ENCODE measurements at places on chromosomes 3 and 15.
A peak's percentile ranks its signal among the peaks of the same experiment; 100 is the strongest.

GRCh38 chr15:69974321-69974720 is 123.4 kb downstream of the TLE3 start:
- no peak for DNase-seq

DNA sequence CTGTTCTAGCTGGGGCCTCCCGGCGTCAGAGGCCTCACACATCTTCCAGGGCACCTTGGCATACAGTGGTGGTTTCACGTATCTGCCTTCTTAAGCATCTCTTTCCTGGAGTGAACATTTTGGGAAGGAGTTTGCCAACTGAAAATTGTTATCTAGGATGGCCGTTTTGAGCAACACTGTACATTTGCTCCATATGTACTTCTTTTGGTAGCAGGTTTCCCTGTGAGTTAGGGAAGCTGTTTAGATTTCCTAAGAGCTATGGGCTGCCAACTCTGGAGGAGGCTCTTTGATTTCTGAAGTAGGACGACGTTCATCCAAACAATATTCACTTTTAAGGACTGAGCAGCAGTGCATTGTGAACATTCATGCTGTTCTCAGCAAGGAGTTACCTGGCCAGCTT is 665.9 kb downstream of the SQOR start:
- no peak for DNase-seq

DNA sequence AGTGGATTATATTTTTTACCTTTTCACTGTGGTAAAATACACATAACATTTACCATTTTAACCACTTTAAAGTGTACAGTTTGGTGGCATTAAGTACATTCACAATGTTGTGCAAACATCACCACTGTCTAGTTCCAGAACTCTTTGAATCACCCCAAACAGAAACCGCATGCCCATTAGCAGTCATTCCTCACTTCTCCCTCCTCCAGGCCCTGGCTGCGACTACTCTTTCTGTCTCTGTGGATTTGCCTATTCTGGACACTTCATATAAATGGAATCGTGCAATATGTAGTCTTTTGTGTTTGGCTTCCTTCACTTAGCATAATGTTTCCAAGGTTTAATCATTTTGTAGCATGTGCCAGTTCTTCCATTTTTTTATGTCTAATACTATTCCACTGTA is 409.8 kb downstream of the NTRK3 start:
- peak; percentile 3 for DNase-seq

GRCh38 chr3:38740537-38740936 is 75.5 kb downstream of the SCN10A start:
- DNase-seq: no peak

GRCh38 chr3:178527981-178528380 is 8.3 kb upstream of the KCNMB2 start:
- no peak for DNase-seq

DNA sequence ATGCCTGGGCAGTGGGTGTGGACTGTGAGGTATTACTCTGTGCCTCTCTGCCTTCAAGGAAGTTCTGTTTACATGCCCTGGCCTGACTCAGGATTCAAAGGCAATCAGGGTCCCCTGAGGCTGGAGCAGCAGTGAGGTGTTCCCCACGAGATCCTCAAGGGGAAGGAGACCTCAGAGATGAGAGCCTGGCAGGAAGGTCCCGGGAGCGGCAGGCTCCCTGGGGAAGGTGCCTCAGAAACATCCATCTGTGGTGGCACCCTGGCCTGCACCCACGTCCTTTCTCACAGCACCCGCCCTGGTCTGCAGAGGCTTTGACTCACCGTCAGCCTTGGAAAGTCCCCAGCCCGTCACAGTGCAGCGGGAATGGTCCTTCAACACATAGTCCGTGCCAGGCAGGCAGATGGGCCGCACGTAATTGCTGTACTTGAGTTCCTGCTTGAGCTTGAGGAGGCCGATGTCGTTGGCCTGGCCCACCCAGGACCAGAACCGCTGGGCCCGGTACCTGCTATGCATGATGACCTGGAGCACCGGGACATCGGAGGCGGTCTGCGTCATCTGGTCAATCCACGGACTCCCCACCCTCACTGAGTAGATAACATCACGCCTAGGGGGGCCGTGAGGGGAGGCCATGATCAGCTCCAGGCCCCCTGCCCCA is 3.6 kb downstream of the PRSS50 start:
- DNase-seq: no peak

DNA sequence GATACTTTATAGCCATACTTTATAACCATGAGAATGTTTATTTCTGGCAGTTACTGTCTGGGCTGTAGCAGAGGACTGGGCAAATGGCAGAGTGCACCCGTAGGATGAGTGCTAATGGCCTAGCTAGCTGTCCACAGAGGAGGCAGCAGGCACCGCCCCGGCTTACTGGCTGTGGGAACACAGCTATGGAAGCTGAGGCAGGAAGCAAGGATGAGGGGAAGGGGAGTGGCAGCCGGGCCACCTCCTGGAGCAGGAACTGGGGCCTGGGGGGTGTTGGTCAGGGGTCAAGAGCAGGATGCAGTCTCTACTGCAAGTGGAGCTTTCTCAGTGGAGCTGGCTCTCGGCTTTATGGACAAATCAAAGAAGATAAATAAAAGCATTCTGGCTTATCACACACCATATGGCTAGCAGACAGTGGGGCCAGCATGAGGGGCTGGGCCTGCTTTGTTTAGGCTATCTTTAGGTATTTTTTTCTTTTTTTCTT is 316.8 kb upstream of the CTDSPL start:
- no peak for DNase-seq

DNA sequence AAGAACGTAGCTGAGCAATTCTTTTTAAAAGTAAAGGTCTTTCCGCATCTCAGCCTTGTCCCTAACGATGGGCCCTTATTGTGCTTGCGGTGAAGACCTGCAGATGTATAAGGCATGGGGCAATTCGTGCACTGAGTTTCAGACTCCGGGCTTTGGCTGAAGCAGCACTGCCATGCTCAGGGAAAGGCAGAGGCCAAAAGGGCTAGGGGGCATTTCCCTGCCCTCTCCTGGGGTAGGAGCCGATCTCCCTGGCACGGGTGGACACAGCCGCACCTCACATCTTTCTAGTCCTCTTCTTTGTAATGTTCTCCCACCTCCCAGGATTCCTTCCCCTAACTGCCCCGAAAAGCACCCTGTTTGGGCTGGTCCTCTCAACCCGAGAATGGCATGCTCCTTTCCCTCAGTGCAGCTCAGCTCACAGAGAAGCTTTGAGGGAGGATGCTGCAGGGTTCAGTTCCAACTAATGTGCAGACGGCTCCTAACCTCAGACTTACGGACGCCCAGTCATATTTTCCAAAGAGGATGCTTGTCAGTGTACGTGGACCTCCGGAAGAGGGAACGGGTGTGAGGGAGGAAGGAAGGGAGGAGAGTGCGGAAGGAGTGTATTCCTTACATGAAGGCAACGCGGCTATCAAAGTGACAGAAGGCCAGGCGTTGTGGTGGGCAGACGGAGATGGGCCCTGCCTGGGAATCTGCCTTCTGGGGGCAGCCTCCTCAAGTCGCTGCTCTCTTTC is 61.2 kb downstream of the SYNM start:
- no peak for DNase-seq

- no peak for DNase-seq
Measured at GRCh38 chr15:82272154-82272553, 9.5 kb downstream of the SAXO2 start.

DNA sequence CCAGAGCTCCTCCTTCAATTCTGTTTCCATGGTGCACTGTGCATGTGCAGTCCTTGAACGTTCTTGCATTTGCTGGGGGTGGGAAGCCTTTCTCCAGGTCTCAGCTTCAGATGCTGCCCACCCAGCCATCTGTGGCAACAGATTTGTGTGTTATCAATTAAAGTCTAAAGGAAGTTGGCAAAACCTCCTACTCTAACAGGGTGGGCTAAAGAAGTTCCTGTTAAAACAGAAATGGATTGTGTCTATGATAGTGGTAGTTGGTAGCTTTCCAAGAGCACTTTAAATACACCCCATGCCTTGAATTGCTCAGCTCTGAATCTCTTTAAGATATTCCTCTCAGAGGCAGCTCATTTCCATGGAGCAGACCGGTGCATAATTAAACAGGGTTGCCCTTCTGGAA is 488.0 kb upstream of the SUCLG2 start:
- no peak for DNase-seq

DNA sequence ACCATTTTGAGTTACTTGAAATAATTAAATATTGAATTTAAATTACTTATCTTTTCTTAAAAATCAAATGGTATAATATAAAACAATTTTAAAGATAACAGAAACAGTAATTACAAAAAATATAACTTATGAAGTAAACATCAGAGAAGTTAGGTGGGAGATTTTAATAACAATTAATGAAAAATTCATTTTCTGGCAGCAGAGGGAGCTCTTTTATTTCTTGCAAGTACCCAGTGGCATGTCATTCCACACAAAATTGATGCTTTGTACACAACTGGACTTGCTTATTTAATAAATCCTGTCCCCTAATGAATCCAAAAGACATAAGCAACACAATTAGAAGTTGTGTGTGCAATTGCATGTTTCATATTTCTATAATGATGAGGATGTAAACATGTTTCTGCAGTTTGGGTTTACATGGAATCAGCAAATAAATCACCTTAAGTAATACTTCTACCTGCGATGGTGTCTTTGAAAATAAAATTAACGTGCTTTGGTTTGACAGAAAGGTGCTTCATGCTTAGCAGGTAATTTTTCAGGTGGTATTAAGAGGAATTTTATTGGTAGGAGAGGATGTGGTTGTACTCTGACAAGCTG is 861.3 kb downstream of the ZPLD1 start:
- DNase-seq: peak; percentile 0

DNA sequence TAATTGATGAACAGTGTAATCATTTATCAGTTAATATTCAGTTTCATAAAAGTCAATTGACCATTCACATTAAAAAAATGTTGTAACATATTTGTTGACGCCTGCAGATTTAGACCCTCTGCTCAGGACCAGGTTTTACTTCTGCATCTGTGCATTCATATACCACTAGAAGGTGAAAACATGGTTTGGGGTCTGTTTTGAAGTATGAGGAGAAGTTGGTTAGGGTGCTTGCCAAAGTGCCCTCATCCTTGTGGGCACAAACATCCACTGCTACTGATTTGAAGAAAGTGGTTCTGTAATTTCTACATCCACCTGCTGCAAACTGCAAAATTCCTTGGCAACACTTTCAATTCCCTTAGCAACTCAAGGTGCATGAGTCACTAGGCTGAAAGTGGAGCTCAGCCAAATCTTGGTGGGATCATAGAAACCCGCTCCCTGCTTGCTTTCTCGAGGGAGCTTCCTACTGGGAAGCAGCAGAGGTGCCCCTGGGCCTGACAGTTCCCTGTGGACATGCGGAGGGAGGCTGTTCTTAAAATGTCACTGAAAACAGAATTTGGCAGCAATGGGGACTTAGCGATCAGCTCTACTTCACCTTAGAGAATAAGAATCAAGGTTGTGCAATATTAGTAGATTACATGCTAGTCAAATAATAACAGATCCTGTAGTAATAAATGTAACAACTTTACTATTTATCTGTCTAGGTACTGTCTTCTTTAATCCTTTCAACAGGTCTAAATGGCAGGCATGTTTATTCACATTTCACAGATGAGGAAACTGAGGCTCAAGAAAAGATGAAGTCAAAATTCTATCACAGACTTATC is 301.0 kb upstream of the TBL1XR1 start:
- DNase-seq: peak; percentile 68

GRCh38 chr3:195162033-195162669 is 108.8 kb downstream of the XXYLT1 start:
- no peak for DNase-seq

- no peak for DNase-seq
Measured at GRCh38 chr3:23644676-23645075, 161.1 kb upstream of the UBE2E1 start.

- DNase-seq: no peak
Measured at GRCh38 chr3:115864911-115865310, 241.6 kb downstream of the GAP43 start.

Measured in fibroblast of mammary gland (primary cell).